ENCODE measurements at places on chromosomes 7 and 10.

- DNase-seq, result no peak
These were observed 203.9 kb downstream of the FAM107B start for GRCh38 chr10:14570800-14571199.

- DNase-seq, result no peak
These were observed 34.1 kb upstream of the IFRD1 start for GRCh38 chr7:112416127-112416526.

GRCh38 chr10:120209124-120209762 is 247.8 kb upstream of the PLPP4 start:
- DNase-seq, result no peak

DNA sequence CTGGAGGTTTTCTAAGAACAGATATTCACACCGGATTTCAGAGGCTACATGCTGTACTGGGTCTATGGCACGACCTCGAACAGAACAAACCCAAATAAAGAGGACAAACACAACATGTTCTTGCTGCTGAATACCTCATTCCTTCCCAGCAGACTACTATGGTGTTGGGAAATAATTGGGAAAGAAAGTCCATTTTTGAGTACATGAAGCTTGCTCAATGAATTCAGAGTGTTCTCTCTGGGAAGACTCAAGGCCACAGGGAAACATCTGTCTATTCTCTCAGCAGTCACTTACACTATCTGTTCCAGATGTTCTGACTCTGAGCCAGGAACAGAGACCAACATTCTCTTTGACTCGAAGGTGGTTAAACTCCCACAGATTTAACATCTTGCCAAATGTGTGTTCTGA is 30.9 kb downstream of the LAMB1 start:
- DNase-seq, result peak; percentile 91

GRCh38 chr10:34728361-34728760 is 86.7 kb downstream of the PARD3 start:
- DNase-seq, result no peak

DNA sequence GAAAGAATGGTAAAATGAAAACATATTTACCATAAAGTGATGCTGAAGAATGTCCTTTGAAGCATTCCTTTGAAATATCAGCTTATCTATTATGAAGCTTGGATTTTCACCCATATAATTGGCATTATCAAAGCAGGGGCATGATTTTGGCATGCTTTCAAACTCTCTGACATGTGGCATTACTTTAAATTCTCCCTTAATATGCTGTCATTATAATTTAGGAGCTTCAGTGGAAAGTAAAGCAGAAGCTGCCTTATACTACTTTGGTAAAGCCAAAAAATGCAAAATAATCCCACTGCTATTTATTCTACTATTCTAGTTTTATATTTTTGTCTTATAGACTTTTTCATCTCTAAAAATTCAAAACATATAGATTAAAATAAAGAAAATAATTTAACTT is 28.0 kb upstream of the HIBADH start:
- no peak for DNase-seq

- DNase-seq, result no peak
These were observed 42.2 kb upstream of the SLC29A3 start for GRCh38 chr10:71276873-71277272.

DNA sequence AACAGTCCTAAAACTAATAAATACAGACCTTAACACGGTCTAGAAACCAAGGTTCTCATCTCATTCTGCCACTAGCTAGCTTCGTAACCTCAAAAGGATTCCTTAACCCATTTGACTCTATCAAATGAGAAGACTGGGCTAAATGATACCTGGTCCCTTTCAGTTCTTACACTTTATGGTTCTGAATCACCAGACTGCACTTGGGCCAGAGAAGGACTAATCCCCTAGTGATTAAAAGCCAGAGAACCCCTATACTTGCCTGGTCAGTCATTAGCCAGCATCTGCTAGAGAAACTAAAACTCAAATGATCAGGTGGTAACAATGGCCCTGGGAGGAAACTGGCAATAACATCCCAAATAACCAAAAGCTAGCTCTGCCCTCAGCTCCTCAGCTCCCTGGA is 16.8 kb downstream of the TMEM243 start:
- no peak for DNase-seq

GRCh38 chr10:114386452-114386851 is 17.9 kb downstream of the AFAP1L2 start:
- DNase-seq, result no peak

DNA sequence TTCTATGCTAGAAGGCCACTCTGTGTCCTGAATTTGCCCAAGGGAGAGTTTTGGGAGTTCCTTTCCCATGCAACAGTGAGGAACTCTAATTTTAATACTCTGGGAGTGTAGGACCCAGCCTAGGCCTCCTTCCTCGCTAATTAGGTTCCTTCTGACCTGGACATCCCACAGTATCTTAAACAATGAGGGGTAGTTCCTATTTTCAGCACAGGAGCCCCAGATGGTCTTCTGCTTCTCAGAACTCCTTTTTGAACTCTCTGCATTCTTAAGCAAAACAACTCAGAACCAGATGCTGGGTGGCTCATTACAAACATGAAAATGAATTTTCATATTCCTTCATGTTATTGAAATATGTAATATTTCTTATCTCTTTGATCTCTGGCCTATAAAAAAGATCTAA is 116.9 kb downstream of the LRMDA start:
- no peak for DNase-seq

DNA sequence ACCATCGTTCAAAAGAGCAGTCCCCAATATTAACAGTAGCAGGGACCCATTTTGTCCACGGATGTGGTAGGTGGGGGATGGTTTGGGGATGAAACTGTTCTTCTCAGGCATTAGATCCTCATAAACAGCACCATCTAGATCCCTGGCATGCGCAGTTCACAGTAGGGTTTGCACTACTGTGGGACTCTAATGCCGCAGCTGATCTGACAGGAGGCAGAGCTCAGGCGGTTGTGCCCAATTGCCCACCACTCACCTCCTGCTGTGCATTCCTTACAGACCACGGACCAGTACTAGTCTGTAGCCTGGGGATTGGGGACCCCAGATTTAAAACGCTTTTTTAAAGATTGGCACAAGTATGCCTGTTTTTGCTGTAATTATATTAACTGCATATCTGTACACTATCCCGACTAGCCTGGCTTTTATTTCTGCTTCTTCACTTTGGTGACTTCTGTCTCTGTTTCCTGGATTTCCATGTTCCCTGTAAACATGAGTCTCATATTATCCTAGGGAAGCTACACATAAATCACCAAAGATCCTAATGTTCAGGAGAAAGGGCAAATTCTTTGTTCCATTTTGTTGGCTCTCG is 163.3 kb upstream of the AKR1E2 start:
- no peak for DNase-seq

- DNase-seq, result no peak
These were observed 123.8 kb downstream of the IPMK start for GRCh38 chr10:58143944-58144343.

Data from HepG2 (cell line).